ENCODE measurements at places on chromosomes 4 and X.

GRCh38 chrX:2489446-2490445, 11.0 kb downstream of the DHRSX start:
- no peak for DNase-seq

DNA sequence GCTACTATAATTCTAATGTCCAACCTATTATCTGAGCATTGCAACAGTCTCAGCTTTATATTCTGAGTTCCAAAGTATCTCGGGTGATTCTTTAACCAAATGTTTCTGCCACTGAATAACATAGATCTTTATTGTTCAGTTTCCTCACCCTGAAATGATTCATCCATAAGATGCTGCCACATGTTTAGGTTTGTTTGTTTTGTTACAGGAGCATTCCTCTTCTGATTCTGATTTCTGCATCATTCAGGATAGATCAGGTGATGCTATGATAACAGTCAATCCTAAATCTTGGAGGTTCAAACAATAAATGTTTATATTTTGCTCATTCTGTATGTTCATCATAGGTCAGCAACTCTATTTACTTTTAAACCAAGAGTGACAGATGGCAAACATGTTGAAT, 927.6 kb downstream of the PCDH7 start:
- no peak for DNase-seq

GRCh38 chrX:31931225-31931624, 859.4 kb upstream of the FTHL17 start:
- no peak for DNase-seq

DNA sequence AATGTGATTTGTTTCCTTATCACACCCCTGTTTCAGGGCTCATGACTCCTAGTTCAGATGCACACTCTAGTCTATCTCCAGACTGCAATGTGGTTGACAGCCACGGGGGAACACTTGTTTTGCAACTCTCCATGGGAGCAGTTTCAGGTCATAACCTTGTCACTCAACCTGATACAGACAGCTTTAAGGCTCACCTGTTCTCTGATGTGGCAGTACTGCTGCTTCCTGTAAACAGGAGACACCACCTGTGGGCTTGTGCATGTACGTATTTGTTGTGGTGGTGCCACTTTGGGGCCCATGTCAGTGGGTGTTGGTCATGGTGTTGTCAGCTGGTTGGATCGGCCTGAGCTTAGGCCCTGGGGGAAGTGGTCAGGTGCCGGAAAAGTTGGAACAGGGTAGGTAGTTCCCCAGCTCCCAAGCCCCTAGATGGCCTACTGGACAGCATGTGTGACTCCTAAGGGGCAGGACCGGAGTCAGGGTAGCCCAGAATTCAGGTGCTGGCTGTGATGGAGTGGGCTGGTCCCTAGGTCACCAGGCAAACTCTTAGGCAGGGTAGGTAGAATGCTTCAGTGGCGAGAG, 46.2 kb downstream of the FAM9B start:
- no peak for DNase-seq

- DNase-seq: no peak
Measured at GRCh38 chr4:53629296-53629695, 38.0 kb upstream of the LNX1 start.

DNA sequence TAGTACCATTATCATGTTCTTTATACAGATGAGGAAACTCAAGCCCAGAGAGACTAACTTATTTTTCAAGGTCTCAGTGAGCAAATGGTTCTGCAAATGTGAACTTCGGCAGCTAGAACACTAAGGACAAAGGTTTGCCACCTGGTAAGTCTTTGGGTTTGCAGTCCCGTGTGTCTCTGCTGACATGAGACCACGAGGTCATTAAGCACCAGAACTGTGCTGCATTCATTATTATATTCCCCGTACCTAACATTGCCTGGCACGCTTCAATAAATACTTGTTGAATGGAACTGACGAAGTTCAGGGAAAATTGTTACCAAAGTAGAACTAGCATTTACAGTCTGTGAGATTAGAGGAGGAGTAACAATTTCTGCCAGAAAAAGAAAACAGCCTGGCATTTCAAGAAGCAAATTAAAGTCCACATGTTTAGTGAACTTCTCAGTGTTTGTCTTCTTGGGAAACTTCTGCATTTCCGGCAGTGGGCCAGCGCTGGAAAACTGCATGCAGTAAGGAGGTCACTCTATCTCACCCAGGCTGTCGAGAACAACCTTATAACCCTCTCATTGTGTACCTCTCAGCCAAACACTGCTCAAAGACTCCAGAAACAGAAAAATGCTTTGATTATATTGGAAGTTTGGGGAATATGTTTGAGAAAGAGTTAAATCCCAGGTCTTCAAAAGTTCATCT, 67.4 kb upstream of the CPEB2 start:
- DNase-seq: no peak

GRCh38 chrX:33205321-33205720, 6.0 kb downstream of the DMD start:
- no peak for DNase-seq

- no peak for DNase-seq
Measured at GRCh38 chr4:87192145-87192919, 28.1 kb downstream of the KLHL8 start.

GRCh38 chrX:129653971-129654651, 645 bp downstream of the APLN start:
- DNase-seq: no peak

DNA sequence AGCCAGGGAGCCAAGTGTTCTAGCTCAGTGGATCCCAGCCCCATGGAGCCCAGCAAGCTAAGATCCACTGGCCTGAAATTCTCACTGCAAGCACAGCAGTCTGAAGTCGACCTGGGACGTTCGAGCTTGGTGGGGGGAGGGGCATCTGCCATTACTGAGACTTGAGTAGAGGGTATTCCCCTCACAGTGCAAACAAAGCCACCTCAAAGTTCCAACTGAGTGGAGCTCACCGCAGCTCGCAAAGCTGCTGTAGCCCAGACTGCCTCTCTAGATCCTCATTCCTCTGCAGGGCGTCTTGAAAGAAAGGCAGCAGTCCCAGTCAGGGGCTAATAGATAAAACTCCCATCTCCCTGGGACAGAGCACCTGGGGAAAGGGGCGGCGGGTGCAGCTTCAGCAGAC, 226.3 kb downstream of the ZIC3 start:
- DNase-seq: no peak

- no peak for DNase-seq
Measured at GRCh38 chr4:130125467-130125866, 1029.5 kb downstream of the C4orf33 start.

DNA sequence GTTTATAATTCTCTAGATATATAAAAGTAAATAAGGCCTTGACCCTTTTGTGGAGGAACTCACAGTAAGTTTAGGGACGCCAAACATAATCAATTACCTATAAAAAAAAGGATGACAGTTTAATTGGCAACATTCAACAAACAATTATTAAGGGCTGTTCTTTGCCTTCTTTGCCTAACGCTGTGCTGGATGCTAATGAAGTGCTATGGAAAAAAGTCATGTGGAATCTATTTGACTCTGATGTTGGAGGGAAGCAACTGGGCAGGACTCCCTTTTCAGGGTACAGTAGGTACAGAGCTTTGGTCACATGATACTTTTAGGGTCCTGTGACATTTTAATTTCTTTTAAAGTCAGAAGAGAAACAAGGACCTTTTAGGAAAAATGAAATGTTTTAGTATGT, 91.1 kb downstream of the PCDH7 start:
- no peak for DNase-seq

DNA sequence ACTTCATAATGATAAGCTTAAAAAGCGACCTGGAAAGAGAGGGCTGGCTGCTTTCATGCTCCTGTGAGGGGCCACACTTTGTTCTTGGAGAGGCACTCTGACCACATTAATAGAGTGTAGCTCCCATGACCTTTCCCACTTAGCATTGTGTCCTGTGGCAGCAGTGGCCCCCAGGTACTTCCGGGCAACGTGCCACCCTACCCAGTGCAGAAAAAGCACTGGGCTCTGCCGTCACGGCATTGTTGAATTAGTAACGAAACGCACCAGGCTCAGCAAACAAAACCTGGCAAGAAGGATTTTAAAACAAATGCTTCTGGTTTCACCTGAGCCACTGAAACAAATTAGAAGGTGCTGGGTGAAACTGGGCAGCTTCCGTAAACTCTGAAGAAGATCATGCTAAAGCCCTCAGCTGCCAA, 5.4 kb upstream of the SORBS2 start:
- DNase-seq: no peak

GRCh38 chr4:122152711-122153226, 638 bp downstream of the BLTP1 start:
- no peak for DNase-seq

DNA sequence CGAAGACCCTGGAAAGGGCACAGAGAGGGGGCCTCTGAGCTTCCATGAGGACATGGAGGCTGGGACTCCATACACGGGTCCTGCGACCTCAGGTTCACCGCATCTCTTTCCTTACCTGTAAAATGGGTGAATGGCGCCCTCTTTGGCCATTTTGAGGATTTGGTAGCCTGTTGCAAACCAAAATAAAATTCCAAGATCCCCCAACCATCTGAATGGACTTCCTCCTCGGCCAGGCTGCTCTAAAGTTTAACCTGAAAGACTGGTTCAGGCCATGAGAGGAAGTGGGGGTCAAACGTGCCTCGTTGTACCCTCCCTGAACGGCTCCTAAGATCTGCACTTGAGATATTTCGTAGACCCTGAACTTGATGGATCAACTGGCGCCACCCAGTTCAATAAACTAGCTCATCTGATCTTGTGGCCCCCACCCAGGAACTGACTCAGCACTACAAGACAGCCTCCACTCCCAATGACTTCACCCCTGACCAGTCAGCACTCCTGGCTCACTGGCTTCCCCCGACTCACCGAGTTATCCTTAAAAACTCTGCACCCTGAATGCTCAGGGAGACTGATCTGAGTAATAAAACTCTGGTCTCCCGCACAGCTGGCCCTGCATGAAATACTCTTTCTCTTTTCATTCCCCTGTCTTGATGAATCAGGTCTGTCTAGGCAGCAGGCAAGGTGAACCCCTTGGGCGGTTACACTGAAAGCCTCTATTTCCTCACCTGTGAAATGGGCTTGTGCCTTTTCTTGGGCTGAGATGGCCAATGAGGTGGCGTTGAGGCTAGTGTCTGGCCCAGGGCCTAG, 32.9 kb upstream of the GPR78 start:
- no peak for DNase-seq

DNA sequence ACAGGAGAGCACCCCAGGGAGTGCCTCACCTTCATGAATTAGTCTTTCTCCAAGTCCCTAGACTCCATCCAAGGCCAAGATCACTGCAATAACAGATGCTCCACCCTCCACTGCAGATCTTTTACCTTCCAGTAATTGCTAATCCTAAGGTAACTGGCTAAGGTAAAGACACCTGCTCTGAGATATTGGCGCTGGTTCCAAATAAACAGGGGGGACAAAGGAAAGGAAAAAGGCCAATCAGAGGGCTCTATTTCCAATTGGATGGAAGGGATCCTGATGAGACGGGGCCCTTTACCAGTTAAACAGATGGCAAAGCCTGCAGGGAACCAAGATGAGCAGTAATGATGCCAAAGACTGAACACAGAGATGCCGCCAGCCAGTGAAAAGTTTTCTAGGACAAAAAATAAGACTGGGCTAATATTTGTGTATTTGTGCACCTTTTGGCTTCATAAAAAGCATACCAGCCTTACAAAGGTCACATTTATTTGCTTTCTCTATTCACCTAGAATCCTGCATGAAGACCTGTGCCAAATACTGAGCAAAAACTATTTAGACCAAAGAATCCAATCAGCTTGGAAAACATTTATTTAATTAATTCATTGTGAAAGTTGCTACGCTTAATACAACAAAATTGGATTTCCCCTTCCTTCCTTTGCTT, 148.5 kb downstream of the PPP3CA start:
- DNase-seq: no peak

DNA sequence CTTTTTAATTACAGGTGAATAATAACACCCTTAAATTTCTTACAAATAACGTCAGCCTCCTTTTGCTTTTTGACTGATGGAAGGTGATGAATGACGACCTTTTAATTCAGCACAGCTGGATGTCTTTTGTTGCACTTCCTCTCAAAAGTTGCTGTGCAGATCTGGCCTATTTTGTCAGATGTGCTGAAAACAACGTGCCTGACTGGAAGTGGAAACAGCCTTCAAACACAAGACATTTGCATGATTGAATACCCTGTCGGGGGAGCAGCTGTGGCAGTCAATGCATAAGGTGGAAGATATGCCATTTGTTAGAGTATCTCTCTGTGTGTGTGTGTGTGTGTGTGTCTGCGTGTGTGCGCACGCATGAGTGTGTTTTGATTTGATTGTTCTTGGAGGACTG, 579.7 kb downstream of the SPRY1 start:
- no peak for DNase-seq

DNA sequence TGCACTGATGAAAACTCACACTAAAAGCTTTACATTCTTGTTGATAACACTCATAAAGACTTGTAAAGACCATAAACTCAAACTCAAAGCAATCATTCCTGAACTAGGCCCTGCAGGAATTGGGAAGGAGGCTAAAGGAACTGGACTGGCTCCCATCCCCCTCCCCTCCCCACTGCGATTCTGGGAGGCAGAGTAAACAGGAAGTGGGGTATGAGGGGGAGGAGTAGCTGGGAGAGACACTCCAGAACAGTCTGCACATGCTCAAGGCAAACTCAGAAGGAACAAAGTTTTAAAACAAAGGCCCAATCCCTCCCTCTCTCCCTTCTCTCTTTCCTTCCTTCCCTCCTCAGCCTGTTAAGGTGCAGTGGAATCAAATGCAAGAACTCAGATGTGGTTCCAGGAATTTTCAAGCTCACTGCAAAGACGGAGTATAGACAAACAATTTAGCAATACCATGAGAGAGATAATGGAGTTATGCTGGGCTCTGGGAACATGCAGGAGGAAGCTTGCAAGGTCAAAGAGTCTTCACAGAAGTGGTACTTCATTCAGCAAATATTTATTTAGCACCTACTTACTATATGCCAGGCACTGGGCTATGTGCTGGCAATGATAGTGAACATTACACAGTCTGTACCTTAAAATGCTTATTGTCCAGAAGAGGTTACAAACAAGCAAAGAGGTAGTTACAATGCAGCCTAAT, 15.9 kb downstream of the MID1IP1 start:
- no peak for DNase-seq

GRCh38 chr4:118727360-118727759, 42.2 kb downstream of the METTL14 start:
- no peak for DNase-seq

DNA sequence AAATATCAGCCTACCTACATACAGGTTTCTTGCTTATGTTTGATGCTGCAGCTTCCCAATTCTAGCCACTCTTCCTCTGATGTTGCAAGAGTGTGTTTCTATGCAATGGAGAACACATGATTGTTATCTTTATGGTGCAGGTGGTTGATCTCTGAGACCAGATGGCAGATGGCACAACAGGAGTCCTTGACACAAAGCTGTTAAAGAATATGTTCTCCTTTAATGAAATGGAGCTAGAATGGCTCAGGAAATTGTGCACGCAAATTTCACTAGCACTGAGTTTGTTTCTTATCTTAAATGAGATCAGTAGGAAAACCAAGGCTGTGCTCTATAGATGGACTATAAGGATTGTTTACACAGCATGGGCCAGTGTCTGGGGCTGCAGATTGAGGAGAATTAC, 29.9 kb upstream of the TTC29 start:
- DNase-seq: no peak

Data from activated CD8-positive, alpha-beta memory T cell treated with anti-CD3 and anti-CD28 coated beads for 48 hours (primary cell).